Naive B cell (primary cell): ENCODE measurements at places on chromosomes 12 and 14. TPM values are rescaled to one million over a fixed set of nuclear protein-coding genes. Genes with fewer than 3 reads are reported as not detected.

Gene IRAK3
- 2.1 TPM for polyA plus RNA-seq

Gene MORN3
- 0.28 TPM for polyA plus RNA-seq

Gene MEG3
- polyA plus RNA-seq: 0.18 TPM

DNA sequence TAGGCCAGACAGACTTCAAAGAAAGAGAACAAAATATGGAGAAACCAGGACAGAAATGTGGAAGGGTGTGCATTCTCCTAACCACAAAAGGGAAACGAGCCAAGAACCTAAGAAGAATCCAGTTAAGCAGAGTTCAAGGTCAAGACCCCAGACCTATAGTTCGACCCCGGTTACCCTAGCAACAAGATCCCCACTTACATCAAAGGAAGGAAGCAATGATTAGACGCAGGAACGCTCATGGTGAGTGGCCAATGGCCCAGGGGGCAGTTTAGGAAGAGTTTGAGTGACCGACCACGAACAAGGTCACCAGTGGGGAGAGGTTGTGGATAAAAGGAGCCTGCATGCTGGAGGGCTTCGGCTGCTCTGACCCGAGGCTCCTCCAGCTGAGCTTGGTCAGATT, 36.2 kb downstream of the OAS2 start:
- peaks cover 24% of the 10 kb centered on the region for H3K36me3 ChIP-seq
- DNase-seq: no peak
- no peaks in the 10 kb centered on the region for H3K4me1 ChIP-seq
- no peaks in the 10 kb centered on the region for H3K27me3 ChIP-seq
- no peak overlapping the region for H3K4me3 ChIP-seq

Gene FSCB
- not detected for polyA plus RNA-seq

DNA sequence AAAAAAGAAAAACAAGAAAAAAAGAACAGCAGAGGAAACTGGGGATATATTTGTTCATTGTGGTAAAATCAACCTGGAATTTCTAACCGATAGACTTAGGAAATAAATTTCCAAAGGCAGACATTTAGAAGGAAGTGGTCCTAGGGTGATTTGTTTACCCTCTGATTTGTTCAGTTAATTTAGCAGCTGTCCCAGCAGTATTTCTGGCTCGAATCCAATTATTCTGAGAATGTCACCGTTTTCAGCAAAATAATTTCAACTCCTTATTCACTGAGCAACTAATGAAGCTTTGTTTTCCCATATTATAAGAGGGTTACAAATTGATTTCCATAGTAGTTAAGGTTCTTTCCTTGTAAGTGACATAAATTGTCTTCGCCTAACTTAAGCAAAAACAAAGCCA, 285.2 kb upstream of the SYT10 start:
- no peak for DNase-seq
- no peaks in the 10 kb centered on the region for H3K27me3 ChIP-seq
- H3K4me3 ChIP-seq: no peak overlapping the region

Gene DAZAP2
- polyA plus RNA-seq: 1,538 TPM

Gene KRT71
- not detected for polyA plus RNA-seq

Gene LRRC10
- not detected for polyA plus RNA-seq

DNA sequence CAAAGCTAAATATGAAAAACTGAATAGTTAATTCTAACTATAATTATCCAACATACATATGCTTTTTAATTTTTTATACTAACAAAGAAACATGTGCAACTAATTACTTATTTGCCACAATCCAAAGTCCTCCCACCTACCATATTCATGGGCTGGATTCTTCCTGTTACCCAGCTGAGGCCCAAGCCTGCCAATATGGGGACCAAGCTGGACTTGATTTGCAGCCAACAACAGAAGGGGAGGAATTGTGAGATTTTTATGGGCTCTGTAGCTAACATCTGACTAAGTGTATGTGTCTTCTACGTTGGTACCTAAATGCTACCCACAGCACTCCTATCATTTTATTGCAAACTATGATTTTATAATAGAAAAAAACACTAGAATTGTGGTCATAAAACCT, 13.1 kb upstream of the ANKS1B start:
- H3K4me3 ChIP-seq: no peak overlapping the region
- H3K4me1 ChIP-seq: no peaks in the 10 kb centered on the region
- H3K27me3 ChIP-seq: no peaks in the 10 kb centered on the region
- H3K27ac ChIP-seq: no peak overlapping the region

DNA sequence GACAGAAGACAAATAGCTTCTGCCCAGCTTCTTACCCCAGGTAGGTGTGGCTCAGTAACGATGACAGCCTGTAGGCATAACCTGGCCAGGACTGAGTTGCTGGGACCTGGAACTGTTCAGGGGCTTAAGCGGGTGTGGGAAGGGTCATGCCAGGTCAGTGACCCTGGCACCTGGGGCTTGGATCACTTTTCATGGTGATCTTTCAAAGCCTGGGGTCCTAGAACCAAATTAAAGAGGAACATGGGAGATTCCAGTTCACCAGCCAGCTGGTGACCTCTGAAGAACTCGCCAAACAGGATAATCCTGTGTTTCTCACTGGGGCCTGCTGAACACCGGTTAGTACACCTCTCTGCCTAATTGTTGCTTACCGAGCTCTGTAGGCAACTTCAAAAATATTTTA, 102.6 kb upstream of the LMNTD1 start:
- no peaks in the 10 kb centered on the region for H3K36me3 ChIP-seq
- H3K27ac ChIP-seq: peak overlapping the region; percentile 17
- H3K4me1 ChIP-seq: no peaks in the 10 kb centered on the region
- H3K27me3 ChIP-seq: no peaks in the 10 kb centered on the region
- H3K4me3 ChIP-seq: no peak overlapping the region
- DNase-seq: no peak

Gene CLMN
- 23.8 TPM for polyA plus RNA-seq

- no peak for DNase-seq
- no peak overlapping the region for H3K27ac ChIP-seq
- no peak overlapping the region for H3K4me3 ChIP-seq
- no peaks in the 10 kb centered on the region for H3K4me1 ChIP-seq
- H3K27me3 ChIP-seq: no peaks in the 10 kb centered on the region
Observed at GRCh38 chr12:28963554-28963953, 185.5 kb upstream of the FAR2 start.

- H3K4me3 ChIP-seq: no peak overlapping the region
- H3K27me3 ChIP-seq: peaks cover 54% of the 10 kb centered on the region
- no peaks in the 10 kb centered on the region for H3K4me1 ChIP-seq
- DNase-seq: no peak
- no peak overlapping the region for H3K27ac ChIP-seq
- H3K36me3 ChIP-seq: no peaks in the 10 kb centered on the region
Observed at GRCh38 chr12:51579321-51579850, 11.6 kb upstream of the SCN8A start.

DNA sequence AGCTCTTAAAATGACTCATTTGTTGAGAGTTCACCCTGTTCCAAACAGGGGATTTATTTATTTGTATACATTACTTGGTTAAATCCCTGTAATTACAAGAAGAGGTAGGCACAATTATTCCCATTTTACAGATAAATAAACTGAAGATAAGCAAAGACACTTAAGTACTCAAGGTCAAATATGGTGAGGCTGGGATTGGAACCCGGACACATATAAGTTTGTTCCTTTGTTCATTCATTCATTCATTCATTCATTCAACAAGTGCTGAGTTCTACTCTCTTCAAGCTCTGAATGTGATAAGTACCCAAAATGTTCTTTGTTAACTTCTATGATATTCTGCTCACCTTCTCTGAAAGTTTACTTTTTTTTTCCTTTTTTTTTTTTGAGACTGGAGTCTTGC, 2.4 kb upstream of the TRIM9 start:
- peaks cover 54% of the 10 kb centered on the region for H3K27me3 ChIP-seq
- no peaks in the 10 kb centered on the region for H3K36me3 ChIP-seq
- H3K27ac ChIP-seq: no peak overlapping the region
- DNase-seq: no peak
- peaks cover 29% of the 10 kb centered on the region for H3K4me1 ChIP-seq

Gene CLEC9A
- not detected for polyA plus RNA-seq

Gene EMP1
- not detected for polyA plus RNA-seq

- DNase-seq: no peak
- no peaks in the 10 kb centered on the region for H3K4me1 ChIP-seq
- no peaks in the 10 kb centered on the region for H3K27me3 ChIP-seq
- no peaks in the 10 kb centered on the region for H3K36me3 ChIP-seq
- no peak overlapping the region for H3K4me3 ChIP-seq
- no peak overlapping the region for H3K27ac ChIP-seq
Observed at GRCh38 chr14:32417956-32418552, 89.0 kb downstream of the AKAP6 start.

DNA sequence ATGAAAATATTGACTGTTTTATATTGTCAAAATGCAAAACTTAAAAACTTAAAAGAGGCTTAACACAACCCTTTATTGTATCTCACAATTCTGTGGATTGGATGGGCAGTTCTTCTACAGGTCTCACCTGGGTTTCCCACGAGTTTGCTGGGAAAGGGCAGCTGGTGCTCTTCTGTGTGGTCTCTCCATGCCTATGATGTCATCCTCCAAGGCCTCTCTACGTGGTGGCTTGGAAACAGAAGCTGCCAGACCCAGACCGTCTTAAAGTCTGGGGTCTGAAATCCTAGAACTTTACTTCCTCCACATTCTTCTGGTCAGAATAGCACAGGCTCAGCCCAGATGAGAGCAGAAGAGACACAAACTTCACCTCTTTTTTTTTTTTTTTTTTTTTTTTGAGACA, 36.5 kb upstream of the KICS2 start:
- H3K4me1 ChIP-seq: no peaks in the 10 kb centered on the region
- no peak for DNase-seq
- no peak overlapping the region for H3K27ac ChIP-seq
- H3K27me3 ChIP-seq: no peaks in the 10 kb centered on the region
